Inflammatory macrophage treated with lipopolysaccharide for 1 hour (primary cell): ENCODE measurements at places on chromosomes 12 and 14.

GRCh38 chr12:113796852-113797534 is 169.1 kb downstream of the RBM19 start:
- no peak for DNase-seq

- no peak for DNase-seq
These were observed 973.2 kb downstream of the AACS start for GRCh38 chr12:126038434-126038833.

GRCh38 chr14:64711039-64711438 is 6.8 kb downstream of the PLEKHG3 start:
- DNase-seq: no peak

DNA sequence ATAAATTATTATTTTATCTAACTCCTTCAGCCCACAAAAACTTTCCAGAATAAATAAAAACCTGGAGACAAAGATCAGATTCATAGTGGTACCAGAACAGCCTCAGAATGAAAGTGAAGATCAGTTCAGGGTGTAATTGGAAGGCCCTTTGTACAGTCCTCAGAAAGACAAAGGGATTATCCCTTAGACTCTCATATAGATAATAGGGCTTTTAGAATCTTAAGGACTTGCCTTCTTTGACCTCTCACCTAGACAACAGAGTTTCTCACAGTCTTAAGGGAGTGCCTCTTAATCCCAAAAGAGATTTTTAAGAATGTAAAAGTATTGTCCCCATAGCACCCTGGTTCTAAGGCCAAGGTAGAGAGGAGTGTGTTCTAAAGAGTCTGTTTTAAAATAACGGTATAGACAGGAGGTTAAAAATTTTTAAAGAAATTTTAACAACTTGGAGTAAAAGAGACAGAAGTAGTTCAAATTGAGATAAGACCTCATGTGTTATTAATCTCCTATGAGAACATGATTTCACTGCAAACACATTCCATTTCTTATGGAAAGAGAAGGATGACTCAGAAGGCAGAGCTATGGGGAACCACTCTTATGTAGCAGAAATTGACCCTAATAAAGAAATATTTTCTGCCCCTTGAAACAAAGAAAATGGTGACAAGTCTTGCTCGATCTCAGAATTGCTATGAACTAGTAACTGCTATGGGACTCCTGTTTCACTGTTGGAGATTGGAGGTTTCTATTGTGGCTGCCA is 24.2 kb upstream of the NOVA1 start:
- no peak for DNase-seq

GRCh38 chr12:127024791-127025190 is 1242.2 kb upstream of the TMEM132C start:
- DNase-seq: no peak

DNA sequence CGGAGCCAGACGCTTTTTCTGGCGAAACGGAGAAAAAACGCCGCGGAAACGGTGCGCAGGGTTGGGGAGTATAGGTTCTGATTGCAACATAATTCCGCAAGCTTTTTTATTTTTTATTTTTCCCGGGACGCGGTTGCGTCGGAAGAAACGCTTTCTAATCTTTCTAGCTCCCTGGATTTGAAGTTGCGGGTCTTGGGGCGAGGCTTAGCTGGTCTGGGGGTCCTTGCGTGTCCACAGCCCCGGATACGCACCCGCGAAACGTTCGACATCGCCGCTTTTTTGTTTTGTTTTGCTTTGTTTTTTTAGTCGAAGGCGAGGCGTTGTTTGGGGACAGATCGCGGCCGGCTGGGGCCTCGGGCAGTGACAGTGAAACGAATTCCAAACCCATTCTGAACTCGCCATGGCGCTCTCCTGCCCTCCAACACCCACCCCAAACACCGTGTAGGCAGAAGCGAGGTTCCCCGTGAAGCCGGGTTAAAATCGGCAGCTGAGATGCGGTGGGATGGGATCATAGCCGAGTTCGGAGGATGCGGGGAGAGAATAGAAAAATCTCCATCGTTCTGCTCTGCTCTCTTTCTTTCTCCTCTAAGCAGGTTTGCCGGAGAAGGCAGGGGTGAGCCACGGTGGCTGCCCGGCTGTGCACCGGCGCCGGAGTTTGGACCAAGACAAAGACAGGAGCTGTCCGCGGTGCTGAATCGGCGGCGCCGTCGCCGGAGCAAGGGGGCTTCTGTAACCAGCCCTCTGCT is 8.1 kb upstream of the LHX5 start:
- peak; percentile 33 for DNase-seq

DNA sequence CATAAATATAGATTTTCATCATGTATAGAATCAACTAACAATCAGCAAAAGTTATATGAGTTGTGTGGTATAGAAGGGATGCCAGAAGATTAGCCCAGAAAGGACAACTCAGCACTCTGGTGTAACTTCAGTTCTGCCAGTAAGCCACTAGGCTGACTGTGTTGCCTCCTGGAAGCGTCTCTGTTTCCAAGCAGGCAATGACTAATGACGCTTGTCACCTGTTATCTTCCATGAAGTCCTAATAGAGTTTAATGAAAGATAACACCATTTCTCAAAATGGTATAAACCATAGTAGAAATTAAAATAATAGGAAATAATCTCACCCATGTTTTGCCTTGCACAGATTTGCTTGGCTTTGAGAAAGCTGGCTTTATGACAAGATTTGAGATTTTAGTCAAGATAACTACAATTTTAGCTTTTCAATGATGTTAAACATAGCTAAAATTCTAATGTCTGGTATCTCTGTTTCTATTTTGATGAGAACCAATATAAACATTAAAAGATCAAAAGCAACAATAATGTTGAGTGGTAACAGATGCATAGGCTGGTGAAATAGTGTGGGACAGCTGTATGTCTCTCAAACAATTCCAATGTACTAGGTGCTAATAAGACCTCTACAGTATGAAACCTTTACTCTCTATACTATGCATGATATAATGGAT is 9.0 kb upstream of the RNU6-7 start:
- no peak for DNase-seq

DNA sequence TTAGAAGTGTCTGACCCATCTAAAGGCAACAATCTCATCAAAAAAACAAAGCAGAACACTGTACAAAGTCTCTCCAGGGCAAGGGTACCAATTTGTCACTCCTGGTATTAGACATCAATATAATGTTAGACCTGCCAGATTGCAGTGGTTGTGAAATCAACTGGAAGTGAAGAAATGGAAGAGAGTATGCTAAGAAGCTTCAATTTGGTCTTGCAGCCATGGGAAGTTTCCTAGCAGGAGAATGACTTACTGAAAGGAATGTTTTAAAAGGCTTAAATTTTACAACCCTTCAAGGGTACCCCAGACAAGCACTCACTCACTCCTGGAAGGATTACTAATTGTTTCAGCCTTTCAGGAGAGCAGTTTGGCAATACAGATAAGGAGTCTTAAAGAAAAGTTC is 18.9 kb downstream of the LLPH start:
- DNase-seq: no peak

- no peak for DNase-seq
These were observed 49.4 kb downstream of the PHLDA1 start for GRCh38 chr12:75982169-75982564.

- DNase-seq: peak; percentile 29
These were observed 1.6 kb downstream of the GABARAPL1 start for GRCh38 chr12:10214136-10214894.

- DNase-seq: peak; percentile 82
These were observed 269.9 kb upstream of the PLEKHG7 start for GRCh38 chr12:92432724-92433441.

DNA sequence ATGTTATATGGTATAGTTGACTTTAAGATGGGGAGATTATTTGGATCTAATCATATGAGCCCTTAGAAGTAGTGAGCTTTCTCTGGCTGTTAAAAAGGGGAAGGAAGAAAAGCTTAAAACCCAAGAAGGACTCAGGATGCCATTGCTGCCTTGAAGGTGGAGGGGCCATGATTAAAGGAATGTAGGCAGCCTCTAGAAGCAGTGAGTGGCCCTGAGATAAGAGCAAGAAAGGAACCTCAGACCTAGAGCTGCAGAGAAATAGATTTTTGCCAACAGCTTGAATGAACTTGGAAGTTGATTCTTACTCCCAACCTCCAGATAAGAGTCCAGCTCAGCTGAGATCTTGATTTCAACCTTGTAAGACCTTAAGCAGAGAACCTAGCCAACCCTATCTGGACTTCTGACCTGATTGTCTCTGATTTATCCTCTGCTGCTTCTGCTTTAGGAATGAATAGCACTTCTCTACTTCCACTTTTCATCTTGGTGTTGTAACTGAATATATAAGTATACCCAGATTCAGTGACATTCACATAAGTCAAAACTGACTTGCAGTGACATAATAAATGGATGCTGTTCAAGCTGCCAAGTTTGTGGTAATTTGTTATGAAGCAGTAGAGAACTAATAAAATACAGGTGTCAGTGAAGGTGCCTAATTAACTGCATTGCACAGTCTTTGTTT is 33.5 kb downstream of the RAD51B start:
- peak; percentile 58 for DNase-seq

DNA sequence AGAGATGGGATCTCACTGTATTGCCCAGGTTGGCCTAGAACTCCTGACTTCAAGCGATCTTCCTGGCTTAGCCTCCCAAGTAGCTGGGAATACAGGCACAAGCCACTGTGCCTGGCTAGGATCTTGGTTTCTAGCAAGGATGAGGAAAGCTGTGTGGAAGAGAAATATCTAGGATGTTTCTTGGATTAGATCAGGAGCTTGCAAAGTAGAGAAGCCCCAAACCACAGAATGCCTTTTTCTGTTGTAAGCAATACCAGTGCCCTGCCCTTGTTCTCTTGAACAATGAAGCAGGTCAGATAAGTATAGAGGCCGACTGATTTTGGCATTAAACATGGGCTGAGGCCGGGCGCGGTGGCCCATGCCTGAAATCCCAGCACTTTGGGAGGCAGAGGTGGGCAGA is 44.3 kb upstream of the STRN3 start:
- DNase-seq: no peak

DNA sequence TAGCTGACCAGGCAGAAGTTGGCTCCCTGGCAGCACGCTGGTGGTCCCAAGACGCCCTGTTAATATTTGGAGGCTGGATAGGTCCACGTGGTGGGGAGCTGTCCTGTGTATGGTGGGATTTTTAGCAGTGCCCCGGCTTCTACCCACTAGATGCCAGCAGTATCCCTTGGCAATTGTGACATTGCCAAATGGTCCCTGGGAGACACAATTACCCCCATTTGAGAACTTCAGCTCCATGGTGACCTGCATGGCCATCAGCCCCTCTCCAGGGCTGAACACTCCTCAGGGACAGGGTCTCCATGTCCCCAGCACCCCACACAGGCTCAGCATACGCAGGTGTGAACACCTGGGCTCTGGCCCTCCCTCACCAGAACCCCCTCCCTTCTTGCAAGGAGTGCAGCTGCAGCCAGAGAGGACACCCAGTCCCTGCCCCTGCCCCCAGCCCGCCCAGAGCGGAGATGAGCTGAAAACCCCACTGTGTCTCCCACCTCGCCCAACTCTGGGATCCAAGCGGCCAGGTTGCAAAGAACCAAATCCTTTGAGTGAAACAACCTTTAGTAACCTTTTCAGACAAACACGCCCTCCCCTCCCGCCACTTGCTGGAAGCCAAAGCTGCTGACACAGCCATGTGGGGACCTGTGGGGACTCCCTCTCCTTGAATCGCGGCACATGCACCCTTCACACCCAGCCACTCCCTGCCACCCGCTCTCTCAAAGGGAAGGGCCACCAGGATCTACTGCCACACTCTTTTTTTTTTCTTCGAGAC is 120.4 kb downstream of the CALM1 start:
- no peak for DNase-seq

- no peak for DNase-seq
These were observed 953 bp upstream of the NXPH4 start for GRCh38 chr12:57215668-57216013.

- DNase-seq: no peak
These were observed 14.1 kb downstream of the P2RX2 start for GRCh38 chr12:132632521-132633228.

DNA sequence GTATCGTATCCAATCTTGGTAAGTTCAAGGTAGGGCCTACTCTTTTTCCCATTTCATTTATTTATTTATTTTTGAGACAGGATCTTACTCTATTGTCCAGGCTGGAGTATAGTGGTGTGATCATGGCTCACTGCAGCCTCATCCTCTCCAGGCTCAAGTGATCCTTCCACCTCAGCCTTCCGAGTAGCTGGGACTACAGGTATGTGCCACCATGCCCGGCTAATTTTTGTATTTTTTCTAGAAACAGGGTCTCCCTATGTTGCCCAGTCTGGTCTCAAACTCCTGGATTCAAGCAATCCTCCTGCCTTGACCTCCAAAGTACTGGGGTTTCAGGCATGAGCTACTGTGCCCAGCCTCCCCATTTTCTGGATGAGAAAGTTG is 57.2 kb downstream of the CLMN start:
- no peak for DNase-seq

DNA sequence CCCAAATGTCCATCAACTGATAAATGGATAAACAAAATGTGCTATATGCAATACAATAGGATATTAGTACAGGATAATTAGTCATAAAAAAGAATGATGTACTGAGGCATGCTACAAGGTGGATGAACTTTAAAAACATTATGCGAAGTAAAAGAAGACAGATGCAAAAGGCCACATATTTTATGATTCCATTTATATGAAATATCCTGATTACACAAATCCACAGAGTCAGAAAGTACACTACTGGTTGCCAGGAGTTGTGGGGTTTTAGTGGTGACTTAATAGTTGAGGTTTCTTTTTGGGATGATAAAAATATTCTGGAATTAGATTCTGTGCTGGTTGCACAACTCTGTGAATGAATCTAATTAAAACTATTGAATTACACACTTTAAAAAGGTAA is 12.6 kb downstream of the TRIM9 start:
- DNase-seq: no peak

- DNase-seq: no peak
These were observed 96.8 kb downstream of the TTLL5 start for GRCh38 chr14:75757644-75758402.

- no peak for DNase-seq
These were observed 53.8 kb upstream of the NTF3 start for GRCh38 chr12:5377997-5378592.

DNA sequence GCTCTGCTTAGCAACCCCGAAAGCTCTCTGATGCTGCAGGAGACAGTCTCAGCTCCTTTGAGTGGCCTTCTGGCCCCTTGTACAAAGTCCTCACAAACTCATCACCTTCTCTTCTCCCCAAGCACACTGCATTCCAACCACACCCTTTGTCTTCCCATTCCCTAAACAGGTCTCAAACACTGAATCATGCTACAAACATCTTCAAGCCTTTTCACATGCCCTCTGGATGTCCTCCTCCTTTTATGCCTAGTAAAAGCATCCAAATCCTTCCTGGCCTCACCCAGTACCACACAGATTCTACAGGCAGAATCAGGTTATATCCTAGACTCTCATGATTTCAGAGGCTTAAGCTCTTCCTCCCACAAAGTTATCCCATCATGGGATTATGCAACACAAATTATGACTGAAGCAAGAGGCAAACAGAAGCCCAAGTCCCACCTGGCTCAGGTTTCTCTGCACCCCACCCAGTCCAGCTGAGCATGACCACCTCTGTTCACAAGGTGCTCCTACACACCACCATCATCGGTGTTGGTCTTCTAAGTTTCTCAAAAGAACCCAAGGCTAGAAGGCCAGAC is 61.4 kb upstream of the PCED1B start:
- no peak for DNase-seq

- DNase-seq: no peak
These were observed 17.1 kb downstream of the HELB start for GRCh38 chr12:66319266-66319954.

- no peak for DNase-seq
These were observed 138.0 kb downstream of the MGAT4C start for GRCh38 chr12:86118161-86118560.
